H7 (cell line): ENCODE measurements at places on chromosomes 7 and 10.

- DNase-seq, result no peak
Observed at GRCh38 chr7:106618480-106618879, 42.5 kb downstream of the CCDC71L start.

DNA sequence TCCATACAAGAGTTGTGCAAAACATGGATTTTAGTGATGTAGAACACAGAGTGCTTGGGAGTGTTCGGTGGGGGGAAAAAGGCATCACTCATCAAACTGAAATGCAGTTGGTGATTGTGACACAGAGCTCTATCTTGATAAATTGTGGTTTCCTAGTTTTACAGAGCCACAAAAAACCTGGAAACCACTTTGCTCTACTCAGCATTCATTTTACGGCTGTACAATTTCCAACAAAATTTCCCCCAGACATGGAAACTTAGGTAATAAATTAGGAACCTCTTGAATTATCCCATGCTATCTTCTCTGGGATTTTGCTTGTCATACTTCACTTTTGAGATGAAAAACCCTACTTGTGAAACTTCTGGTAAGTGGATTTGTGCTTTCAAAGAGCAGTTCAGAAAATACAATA is 614.9 kb upstream of the FZD8 start:
- DNase-seq, result no peak

GRCh38 chr10:77219046-77219445 is 418.6 kb downstream of the KCNMA1 start:
- DNase-seq, result no peak

DNA sequence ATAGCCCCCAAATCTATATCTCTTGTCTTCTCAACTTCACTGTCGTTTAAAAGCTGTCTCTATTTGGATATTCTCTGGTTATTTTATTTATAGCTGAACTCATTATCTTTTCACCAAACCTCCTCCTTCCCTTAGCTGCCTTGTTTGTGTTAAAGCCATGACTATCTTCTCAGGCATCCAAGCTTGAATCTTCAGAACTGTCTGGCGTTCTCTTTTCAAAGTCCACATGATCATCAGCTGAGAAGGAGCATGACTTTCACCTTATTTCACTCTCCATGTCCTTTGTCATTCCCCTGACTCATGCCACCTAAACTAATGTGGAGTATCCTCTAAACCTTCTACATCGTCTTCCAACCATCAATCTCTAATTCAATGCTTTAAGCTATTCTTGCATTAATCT is 5.7 kb upstream of the GLCCI1 start:
- no peak for DNase-seq

- DNase-seq, result no peak
Observed at GRCh38 chr7:95919556-95919955, 147.2 kb downstream of the DYNC1I1 start.

- DNase-seq, result no peak
Observed at GRCh38 chr7:86913709-86914108, 145.7 kb downstream of the ELAPOR2 start.
